ENCODE measurements at places on chromosomes 7 and 10. TPM values are rescaled to one million over a fixed set of nuclear protein-coding genes. Genes with fewer than 3 reads are reported as not detected.
A peak's percentile ranks its signal among the peaks of the same experiment; 100 is the strongest.

- no peak for DNase-seq
Observed at GRCh38 chr7:73358590-73359275, 30.8 kb downstream of the FKBP6 start.

- no peak for DNase-seq
Observed at GRCh38 chr7:16318989-16319915, 102.1 kb downstream of the CRPPA start.

- DNase-seq = peak; percentile 6
Observed at GRCh38 chr10:131738396-131738735, 162.4 kb upstream of the PPP2R2D start.

DNA sequence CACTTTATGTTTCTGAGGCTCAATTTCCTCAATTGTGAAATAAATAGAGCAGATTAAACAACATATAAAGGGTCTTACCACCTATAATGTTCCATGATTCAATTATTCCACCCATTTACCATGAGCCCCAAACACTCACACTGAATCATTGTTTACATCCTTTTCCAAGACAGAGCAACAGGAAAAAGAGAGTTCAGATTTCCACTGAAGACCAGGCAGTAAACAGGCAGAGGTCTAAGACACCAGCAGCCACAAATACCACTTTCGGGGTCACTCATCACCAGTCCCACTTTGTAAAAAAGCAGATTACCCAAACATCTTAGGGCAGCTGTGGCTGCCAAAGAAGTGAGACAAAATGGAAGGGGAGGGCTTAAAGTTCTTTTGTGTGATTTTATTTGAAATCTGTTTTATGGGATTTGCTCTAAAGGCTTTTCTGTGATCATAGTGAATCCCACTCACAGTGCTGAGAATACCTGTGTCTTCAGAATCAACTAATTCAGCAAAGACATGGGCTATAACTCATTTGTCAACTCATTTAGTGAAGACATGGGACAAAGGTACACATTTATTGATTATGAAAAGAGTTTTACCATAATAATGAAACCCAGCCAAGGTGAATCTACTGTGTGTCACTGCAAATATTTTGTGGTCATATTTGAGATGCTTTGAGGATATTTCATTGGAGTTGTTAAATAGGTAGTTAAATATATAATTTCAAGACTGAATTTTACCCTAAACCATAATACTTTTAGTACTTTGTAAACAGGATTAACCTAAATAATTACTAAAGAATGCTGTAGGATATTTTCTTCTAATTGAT lies 24.8 kb upstream of the DLD start:
- no peak for DNase-seq

DNA sequence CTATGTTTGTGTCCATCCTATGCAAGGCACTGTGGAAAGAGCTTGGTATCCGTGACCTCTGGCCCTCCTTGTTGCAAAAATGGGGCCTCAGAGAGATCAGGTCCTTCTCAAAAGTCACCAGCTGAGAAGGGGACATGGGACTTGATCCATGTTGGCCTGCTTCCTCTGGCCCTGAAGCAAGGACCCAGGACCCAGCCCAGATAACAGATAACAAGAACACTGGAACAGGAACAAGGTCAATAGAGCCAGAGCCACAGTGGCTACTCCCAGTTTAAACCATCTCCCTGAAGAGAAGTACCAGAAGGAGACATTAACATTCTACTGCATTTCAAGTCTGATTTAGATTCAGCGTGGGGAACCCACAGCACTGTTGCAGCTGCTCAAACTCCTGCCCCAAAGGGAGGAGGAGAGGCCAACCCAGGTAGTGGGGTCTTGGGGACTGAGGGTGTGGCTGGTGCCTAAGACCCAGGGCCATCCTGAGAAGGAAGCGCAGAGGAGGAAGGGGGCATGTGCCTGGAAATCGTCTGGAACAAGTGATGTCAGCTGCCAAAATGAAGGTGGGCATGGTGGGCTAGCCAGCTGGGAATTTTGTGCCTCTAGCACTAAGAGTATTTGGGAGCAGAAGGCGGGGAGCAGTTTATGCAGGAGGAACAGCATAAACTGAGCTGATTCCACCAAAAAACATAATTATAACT lies 61.2 kb downstream of the VSTM4 start:
- no peak for DNase-seq

DNA sequence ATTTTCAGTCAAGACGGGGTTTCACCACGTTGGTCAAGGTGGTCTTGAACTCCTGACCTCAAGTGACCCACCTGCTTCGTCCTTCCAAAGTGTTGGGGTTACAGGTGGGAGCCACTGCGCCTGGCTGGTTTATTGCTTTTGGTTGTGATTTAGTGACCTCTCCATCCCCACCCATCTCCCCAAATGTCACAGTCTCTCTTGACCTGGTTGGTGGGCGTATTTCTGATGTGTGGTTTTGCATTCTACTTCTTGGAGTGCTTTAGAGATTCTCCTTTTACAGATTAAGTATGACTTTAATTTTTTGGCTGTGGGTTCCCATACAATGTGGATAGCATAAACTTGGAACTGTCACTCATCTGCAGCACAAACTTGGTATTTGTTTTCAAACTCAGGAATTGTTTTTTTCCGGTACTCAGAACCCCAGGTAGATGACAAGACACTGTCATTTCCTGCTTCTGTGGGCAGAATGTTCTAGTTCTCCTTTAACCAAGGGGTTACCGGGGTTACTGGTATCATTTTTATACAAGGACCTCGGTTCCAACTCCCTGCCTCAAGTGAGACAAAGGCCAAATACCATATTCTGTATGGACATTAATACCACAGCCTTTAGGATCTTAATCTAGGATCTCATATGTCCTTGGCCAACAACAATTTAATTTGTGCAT lies 50.5 kb downstream of the MRC1 start:
- no peak for DNase-seq

DNA sequence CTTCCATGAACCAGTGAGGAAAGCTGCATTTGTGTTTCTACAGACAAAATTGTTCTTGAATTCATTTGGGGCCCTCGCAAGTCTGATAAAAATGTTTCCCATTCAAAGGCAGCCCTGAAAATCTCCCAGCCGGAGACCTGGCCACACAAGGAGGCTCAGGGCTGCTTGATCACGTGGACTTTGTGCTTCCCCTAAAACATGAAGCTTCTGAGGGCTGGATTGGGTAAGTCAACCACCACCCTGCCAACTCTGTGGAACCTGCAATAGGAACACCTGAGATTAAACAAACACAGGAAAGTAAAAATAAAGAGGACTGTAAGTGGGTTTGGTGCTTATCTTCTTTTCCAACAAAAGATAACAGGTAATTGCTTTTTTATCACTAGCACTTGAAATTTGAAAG lies 133.8 kb downstream of the C10orf90 start:
- DNase-seq = no peak

- DNase-seq = no peak
Observed at GRCh38 chr10:75955973-75956502, 524.6 kb downstream of the LRMDA start.

DNA sequence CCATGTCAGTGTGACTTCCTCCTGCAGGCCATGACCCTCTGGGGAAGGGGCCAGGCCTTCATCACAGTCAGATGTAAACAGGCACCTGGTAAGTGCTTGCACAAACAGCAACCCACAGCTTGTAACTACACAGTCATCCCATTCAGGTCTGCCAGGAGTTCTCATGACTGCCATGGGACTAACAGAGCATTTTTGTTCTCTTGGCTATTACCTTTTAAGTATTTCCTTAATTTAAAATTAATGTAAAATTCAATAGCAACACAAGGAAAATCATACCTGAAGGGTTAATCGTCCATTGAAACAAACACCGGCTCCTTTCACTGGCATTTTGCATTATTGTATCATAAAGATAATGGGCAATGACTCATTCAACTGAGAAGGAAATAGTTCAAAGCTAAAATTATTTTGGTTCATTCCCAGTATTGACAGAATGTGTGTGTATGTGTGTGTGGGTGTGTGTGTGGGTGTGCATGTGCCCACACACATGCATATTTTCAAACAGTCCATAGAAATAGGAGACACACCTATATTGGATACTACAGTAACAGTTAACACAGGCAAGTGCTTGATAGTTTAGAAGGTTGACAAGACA lies 307.9 kb downstream of the WDR11 start:
- no peak for DNase-seq

GRCh38 chr7:50812094-50812493 lies 29.4 kb upstream of the GRB10 start:
- DNase-seq = no peak

- DNase-seq = peak; percentile 43
Observed at GRCh38 chr10:14751921-14752320, 22.8 kb downstream of the FAM107B start.

- DNase-seq = no peak
Observed at GRCh38 chr7:55073051-55073511, 54.3 kb downstream of the EGFR start.

PAPSS2 gene
- 4.7 TPM for total RNA-seq

CPN1 gene
- total RNA-seq = not detected

CLRN3 gene
- total RNA-seq = not detected

AKR1C2 gene
- total RNA-seq = 3.8 TPM

PLCE1 gene
- total RNA-seq = 0.25 TPM

UNCX gene
- 106 TPM for total RNA-seq

PDGFA gene
- total RNA-seq = 7.6 TPM

HOXA10 gene
- not detected for total RNA-seq

MYH16 gene
- not detected for total RNA-seq

COL26A1 gene
- total RNA-seq = 66.2 TPM
